EH (cell line): ENCODE measurements at places on chromosomes 5 and 9.

- peak; percentile 30 for DNase-seq
Observed at GRCh38 chr9:134800791-134801339, 79.7 kb upstream of the FCN2 start.

GRCh38 chr5:63125862-63126261, 547.2 kb downstream of the LRRC70 start:
- peak; percentile 7 for DNase-seq

DNA sequence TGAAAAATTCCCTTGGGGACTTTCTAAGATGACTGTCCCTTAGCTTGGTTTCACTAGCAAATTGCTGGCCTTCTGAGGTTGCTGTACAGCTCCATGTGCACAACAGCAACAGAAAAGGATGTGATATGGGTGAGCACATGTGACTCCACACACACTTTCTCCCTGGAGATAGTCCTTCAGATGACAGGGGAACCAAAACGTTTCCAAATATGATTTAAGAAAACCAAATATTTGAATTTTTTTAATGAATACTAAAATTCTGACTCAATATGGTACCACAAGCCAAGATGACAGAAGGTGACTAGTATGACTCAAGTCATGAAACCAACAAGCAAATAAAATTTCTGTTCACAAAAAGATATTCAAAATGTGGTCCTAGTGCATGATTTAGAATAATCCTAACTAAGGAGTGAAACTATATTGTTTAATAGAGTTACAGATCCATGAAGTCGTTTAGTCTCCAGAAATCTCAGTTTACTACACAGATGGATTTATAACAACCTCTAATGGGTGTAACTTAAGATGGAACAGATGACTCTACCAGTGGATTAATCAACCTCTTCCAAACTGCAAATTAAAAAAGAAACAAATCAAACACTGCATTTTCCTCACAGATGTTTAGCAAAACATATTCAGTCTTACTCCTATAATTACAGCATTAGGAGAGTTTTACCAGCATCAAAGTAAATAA, 144.8 kb upstream of the PIK3R1 start:
- DNase-seq: peak; percentile 25

GRCh38 chr5:31027721-31028120, 165.8 kb upstream of the CDH6 start:
- DNase-seq: no peak

- peak; percentile 44 for DNase-seq
Observed at GRCh38 chr9:85742597-85742936, 813 bp upstream of the AGTPBP1 start.

DNA sequence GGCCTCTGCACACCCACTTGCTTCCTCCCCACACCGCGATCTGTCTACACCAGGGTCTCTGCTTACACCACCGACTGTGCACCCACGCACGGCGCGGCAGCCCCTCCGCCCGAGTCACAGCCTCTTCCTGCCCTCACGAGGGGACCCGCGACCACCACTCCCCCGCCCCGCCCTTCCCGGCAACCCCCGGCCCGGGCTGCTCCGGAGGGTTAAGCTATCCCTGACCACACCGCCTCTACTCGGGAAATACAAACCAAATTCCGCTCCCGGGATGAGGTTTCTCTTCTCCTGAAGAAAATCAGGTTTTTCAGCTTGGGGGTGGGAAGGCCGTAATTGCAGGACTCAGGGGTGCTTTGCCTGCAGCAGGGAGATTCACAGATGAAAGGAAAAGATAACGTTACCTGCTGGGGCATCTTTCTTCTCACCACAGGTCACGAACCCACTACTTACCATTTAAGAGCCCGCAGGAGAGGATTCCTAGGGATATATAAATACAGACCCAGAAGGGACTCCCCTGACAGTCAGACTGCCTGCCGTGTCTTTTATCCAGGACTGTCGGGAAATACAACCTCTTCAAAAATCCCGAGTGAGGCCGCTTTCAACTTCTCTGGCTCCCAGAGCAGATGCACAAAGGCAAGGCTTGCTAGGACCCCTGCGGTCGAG, 63.5 kb downstream of the ROR2 start:
- DNase-seq: no peak

DNA sequence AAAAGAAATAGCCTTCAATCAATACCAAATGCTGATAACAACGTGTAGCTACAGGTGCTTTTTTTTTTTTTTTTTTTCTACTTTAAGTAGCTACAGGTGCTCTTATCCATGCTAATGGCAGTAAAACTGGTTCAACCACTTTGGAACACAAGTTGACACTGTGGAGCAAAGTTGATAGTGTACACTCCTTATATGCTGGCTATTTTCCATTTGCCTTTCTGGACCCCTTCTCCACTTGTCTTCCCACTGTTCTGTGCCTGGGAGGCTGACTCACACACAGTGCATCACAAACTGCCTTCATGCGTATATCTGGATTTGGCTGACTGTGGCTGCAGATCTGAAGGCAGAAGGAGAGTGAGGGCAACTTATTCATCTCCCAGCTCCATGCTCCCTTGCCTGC, 247.9 kb downstream of the MSX2 start:
- DNase-seq: no peak
